ENCODE measurements at places on chromosomes 11 and 22. TPM values are rescaled to one million over a fixed set of nuclear protein-coding genes. Genes with fewer than 3 reads are reported as not detected.
A peak's percentile ranks its signal among the peaks of the same experiment; 100 is the strongest.

MPPED2 gene
- not detected for total RNA-seq

ELF5 gene
- total RNA-seq, result not detected

OR2D2 gene
- total RNA-seq, result 1.0 TPM

OR56A1 gene
- not detected for total RNA-seq

GSTT2B gene
- total RNA-seq, result 0.73 TPM

CCDC90B gene
- 20.0 TPM for total RNA-seq

LRRC10B gene
- total RNA-seq, result 0.75 TPM

FOLR2 gene
- 23.5 TPM for total RNA-seq

RELT gene
- total RNA-seq, result 3.1 TPM

RGL4 gene
- total RNA-seq, result not detected

DNA sequence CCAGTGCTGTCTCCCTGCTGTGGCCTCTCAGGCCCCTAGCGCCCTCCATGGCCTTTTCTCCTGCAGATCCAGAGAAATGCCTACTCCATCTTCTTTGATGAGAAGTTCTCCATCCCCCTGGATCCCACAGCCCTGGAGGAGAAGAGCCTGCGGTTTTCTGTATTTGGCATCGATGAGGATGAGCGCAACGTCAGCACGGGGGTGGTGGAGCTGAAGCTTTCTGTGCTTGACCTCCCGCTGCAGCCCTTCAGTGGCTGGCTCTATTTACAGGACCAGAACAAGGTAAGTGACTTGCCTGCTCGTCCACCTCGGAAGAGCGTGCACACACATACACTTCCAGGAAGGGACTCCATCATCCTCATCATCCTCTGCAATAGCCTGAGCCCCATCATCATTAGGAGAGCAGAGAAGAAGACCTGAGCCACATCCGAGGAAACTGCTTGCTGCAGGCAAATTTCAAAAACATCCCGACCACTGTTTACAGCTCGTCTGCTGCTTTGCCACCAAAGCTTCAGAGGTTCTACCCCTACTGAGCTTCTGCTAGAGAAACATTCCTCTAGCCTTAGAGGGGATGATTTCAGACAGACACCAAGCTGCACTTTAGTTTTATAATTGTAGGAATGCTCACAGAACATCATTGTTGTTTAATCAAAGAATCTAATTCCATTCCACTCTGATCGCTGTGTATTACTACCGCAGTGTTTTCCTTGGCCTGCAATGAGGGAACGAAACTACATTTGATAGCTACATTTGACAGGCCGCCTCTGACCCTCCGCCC, 12.9 kb upstream of the RHOD start:
- DNase-seq, result no peak

DNA sequence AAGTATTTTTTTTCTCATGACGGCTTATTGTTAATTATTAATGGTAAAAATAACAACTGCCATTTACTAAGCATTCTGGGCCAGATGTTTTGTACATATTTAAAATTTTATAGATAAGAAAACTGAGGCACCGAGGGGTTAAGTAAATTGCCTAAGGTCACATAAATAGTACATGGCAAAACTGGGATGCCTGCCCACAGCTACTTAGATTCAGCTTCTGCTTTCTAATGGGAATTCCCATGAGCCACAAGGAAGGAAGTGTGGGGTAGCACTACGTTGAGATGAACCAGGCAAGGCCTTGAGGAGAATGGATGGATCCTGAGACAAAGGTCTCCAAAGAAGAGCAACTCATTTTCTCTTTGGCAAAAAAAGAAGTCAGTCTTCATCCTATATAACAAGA, 11.9 kb upstream of the PHF21A start:
- DNase-seq, result no peak

GRCh38 chr11:86741839-86742805, 58.2 kb upstream of the PRSS23 start:
- DNase-seq, result no peak

GRCh38 chr11:42593441-42593840, 718.4 kb upstream of the API5 start:
- DNase-seq, result no peak

DNA sequence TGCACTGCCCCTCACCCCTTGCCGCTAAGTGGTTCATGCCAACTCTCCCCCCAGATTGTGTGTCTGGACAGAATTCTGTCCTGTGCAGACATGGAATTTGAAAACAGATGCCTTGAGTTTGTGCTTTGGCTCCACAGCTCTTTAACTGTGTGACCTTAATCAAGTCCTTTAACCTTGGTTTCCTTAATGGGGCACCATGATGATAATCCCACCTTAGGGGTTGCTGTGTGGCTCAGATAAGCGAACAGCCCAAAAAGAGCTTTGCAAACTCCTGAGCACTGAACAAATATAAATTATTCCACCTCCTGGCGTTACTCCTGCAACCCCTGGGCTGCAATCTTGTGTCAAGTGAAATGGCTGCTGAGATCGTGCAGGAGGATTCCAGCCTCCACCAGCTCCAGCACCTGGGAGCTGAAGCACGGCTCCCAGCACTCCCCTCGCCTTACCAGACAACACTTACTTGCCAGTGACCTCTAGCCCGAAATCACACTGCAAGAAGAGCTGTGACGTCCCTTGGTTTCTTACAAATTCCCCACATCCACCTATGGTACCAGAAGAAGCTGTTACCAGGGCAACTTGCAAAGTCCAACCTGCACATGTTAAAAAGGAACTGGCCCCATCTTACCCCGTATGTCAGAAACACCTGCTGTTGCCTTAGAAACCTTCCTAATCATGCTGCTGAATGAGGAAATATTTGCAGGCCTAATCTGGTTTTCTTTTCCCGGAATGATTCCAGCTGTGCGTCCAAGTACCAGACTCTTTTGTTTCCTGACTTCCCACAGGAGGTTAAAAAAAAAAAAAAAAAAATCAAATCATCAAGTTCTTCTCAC, 13.2 kb downstream of the VPS37C start:
- no peak for DNase-seq

- DNase-seq, result peak; percentile 76
These were observed 796 bp upstream of the YIF1A start for GRCh38 chr11:66289548-66290329.

DNA sequence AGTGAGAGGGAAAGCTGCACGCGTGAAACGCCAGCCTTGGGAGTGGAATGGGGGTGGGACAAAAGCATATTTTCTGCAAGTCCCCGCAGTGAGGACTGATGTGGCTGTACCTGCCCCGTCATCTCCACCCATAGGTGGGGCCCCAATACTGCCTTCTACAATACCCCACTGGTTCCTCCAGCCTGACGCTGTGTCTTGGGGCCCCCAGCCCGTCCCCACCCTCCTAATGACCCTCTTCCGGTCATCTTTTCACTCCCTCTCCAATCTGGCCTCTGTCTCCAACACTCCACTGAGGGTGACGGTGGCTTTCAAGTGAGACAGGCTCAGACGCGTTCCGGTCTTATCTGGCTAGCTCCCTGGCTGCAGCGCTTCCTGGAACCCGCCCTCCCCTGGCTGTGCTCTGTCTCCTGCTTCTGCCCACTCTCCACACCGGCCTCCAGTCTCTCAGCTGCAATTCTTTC, 104.2 kb downstream of the MICAL3 start:
- peak; percentile 78 for DNase-seq

DNA sequence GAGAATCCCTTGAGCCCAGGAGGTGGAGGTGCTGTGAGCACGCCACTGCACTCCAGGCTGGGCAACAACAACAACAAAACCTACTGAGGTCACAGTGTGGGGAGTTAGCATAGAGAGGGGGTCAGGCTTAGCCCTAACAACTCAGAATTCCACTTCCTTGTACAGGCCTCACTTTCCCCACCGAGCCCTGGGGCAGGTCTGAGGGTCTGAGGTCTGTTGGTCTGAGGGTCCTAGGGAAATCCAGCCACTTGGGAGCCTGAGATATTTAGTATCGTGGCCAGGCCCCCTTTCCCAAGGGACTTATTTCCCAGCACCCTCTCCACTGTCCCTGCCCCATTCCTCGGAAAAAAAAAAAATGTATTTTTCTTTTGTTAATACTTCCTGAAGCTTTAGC, 34.8 kb upstream of the HORMAD2 start:
- DNase-seq, result no peak

DNA sequence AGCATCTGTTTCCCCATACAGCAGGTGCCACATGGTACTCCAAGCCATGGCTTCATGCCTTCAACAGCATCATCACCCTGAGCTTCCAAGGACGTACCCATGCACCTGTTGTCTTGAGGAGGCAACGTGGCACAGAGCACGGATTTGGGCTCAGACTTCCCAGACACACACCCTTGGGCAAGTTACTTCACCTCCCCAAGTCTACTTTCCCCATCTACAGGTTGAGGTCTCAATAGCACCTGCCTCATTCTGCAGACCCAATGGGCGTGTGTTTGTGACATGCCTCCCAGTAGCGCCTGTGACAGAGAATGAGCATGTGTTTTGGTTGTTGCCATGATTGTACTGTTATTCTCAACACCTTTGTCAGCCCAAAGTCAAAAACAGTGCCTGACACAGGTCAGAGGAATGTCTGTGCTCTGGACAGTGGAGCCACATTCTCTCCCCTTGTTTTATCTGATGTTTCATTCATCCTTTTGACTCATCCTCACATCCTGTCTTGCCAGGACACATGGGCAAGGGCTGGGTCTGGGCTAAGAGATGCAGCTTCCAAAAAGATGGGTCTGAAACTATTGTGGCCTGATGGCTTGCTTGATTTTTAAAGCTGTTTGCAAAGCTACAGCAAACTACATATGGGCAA, 53.4 kb upstream of the CCND1 start:
- no peak for DNase-seq

DNA sequence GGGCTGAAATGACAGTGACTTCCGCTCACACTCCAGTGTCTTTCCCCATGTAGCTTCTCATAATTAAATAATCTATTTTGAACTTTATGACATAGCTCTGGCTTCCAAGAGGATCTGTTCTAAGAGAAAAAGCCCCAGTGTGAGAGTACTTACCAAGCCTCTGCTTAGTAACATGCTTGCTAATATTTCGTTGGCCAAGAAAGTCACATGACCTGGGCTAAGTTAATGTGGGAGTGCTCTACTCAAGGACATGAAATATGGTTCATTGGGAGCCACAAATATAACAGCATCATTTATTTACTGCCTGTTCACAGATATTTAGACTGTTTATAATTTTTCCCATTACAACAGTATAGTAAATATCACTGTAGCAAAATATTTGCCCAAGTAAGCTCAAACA, 42.5 kb downstream of the CCDC73 start:
- DNase-seq, result no peak

DNA sequence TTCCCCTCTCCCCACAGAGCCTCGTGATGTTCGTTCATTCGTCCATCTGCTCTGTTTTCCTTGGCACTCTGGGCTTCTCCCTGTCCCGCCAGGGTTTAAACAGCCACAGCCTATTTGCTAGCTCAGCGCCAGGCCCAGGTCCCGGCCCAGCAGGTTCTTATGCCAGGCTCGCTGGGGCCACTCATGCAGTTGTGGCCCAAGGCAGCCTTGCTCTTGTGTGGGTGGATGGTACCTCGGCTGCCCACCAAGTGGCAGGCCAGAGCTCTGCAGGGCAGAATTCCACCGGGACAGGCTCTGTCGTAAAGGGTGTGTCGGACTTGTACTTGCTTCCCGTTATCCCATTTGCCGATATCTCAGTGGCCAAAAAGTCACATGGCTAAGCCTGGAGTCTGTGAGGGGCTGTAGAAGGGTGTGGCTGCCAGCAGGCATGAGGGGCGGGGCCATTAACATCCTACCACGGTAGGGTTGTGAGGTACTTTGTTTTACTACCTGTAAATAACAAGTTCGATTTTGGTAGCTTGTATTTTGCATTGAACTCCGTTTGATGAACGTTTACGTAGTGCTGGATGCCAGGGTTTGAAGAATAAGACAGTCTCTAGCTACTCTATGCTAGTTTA, 7.9 kb downstream of the FAM118A start:
- peak; percentile 66 for DNase-seq

GRCh38 chr11:100890789-100891188, 203.7 kb downstream of the ARHGAP42 start:
- no peak for DNase-seq

- DNase-seq, result no peak
These were observed 10.7 kb upstream of the TBC1D10A start for GRCh38 chr22:30337461-30337778.

DNA sequence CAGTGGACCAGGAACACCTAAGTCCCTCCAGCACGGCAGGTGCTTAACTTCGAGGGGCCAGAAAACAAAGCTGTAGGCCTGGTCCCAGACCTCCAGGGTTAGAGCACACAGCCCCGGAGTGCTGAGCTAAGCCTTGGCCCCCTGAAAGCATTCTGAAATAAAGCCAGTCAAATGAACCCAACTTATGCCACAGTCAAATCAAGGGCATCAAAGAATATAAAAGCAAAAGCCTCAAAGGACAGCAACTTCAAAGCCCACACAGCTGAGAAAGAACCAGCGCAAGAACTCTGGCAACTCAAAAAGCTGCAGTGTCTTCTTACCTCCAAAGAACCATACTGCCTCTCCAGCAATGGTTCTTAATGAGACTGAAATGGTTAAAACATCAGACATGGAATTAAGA, 39.1 kb downstream of the TMEM123 start:
- no peak for DNase-seq

GRCh38 chr22:41565403-41566054, 4.7 kb downstream of the CSDC2 start:
- no peak for DNase-seq

- no peak for DNase-seq
These were observed 29.7 kb upstream of the SORL1-AS1 start for GRCh38 chr11:121482231-121483129.

DNA sequence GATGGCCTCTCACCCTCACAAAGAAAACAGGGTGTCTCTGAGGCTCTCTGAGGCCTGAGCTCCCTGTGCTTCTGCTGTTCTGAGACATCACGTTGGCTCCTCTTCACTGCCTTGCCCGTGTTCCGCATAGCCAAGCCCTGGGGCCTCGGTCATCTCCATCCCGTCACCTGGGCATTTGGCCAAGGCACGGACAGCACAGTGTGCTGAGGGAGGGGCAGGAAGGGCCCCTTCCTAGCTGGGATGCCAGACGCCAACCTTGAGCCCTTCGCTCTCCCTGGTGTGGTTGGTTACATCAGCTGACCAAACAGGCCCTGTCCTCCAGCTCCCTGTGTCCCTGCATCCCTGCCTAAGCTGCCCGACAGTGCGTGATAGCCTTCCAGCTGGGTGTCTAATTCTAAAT, 25.9 kb downstream of the MOV10L1 start:
- no peak for DNase-seq

DNA sequence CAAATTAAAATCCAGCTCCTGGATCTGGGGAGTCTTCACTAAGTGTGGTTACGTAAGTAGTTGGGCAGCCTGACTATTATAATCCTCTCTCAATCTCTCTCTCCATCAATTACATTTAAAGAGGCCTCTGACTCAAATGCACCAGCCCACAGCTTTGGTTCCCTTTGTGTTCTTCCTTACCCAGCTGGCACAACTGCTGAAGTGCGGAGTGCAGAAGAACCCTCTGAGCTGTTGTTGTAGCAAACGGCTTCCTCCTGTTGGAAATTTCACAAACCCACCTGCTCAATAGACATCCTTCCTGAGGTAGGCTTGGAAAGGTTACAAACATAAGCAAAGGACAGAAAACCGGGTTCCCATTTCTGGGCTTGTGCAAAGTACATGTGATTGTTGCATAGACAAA, 17.0 kb upstream of the SORL1 start:
- no peak for DNase-seq

- no peak for DNase-seq
These were observed 137.3 kb upstream of the SORL1-AS1 start for GRCh38 chr11:121589946-121590537.

Measured in left colon (tissue), 2 donors.